SJSA1 (cell line): ENCODE measurements at places on chromosomes 5 and 9. TPM values are rescaled to one million over a fixed set of nuclear protein-coding genes. Genes with fewer than 3 reads are reported as not detected.

GRCh38 chr9:107447834-107448233 lies 41.7 kb downstream of the KLF4 start:
- no peak overlapping the region for H3K27ac ChIP-seq
- H3K4me1 ChIP-seq = no peaks in the 10 kb centered on the region
- no peaks in the 10 kb centered on the region for H3K36me3 ChIP-seq
- no peaks in the 10 kb centered on the region for H3K27me3 ChIP-seq

DNA sequence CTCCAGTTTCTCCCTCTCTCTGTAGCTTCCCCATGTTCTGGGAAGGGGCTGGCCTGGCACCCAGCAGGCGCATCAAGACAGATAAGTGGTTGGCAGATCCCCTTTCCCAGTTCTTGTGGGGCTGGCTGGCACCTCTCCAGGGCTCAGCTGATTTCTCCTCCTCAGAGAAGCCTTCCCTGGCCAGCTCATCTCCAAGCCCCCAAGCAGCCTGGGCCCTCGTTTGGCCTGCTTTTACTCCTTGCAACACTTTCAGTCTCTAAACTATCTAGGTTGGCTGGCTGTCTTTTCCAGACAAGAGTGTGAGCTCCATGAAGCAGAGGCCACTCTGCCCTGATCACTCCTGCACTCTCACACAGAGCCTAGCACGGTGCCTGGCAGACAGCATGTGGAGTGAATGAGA lies 13.5 kb downstream of the MACROH2A1 start:
- no peak for DNase-seq
- H3K27me3 ChIP-seq = no peaks in the 10 kb centered on the region
- H3K27ac ChIP-seq = no peak overlapping the region

DNA sequence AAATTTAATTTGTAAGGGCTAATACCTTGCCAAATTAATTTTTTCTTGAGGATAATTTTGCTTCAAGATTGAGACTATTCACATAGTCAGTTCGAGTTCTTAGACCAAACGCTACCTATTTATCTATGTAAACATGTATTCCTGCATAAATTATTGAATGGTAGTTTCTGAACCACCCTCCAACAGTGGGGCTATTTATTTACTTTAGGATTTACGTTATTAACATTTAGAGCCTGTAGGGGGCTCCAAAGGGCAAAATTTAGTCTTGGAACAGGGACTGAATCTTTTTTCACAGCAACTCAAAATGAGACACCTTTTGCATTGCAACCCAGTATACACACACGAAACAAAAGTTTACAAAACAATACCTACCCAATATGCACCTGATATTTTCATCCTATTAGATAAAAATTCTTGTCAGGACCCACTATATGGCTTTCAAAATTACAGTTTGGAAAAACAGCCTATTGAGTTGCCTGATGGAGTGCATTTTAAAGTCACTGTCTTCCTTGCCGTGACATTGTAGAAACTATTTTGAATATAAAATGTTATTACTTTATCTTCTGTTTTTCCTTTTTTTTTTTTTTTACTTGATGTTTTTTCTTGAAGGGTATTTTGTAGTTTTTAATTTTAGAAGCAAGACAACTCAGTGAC lies 47.1 kb upstream of the POU4F3 start:
- no peaks in the 10 kb centered on the region for H3K4me1 ChIP-seq
- no peak for DNase-seq
- H3K27ac ChIP-seq = no peak overlapping the region
- no peaks in the 10 kb centered on the region for H3K27me3 ChIP-seq
- H3K36me3 ChIP-seq = 0 out of 2 replicates have a peak, but pooled peaks cover 2% of the 10 kb centered on the region

DNA sequence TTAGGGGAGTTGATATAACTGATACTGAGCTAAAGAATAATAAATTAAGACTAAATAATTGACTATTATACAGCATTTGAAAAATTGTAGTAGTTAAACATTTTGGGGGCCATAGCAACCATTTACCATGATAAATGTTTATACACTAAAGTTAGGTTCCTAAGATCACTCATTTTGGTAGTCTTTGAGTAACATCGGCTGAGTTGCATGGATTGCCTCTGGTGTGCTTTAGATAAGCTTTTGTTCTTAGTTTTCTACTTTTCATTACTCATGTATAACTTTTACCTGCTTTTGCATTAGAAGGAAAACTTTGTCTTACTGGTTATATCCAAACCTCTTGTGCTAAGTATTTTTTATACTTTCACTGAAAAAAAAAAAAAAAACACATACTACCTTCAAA lies 101.2 kb downstream of the SLC44A1 start:
- no peak for DNase-seq
- H3K4me1 ChIP-seq = no peaks in the 10 kb centered on the region; the same call in 1 of the 2 replicates
- H3K36me3 ChIP-seq = peaks cover 2% of the 10 kb centered on the region; the same call in 1 of the 2 replicates
- no peak overlapping the region for H3K4me3 ChIP-seq

- no peak for DNase-seq
- peaks cover 21% of the 10 kb centered on the region for H3K4me1 ChIP-seq
- H3K4me3 ChIP-seq = peak overlapping the region; percentile 67
- H3K27me3 ChIP-seq = no peaks in the 10 kb centered on the region
- no peak overlapping the region for H3K27ac ChIP-seq
- no peaks in the 10 kb centered on the region for H3K36me3 ChIP-seq
Measured at GRCh38 chr9:128203707-128204551, 750 bp downstream of the DNM1 start.

DNA sequence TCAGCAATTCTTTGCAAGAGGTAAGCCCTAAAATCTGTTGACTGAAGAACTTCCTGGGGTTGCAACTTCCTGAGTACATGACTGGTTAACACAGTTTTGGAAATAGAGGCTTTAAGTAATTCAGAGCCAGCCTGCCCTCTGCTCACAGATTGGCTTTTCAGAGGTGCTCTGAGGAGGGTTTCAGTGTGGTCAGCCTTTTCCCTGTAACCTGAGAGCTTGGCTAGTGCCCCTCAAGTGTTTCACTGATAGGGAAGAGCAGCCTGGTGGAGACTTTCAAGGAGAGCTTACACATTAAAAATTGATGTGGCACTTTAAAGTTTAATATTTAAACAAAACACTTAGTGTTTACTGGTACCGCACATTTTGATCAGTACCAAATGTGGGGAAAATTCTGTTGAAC lies 56.7 kb upstream of the FOXB2 start:
- no peak overlapping the region for H3K27ac ChIP-seq
- H3K4me1 ChIP-seq = no peaks in the 10 kb centered on the region
- DNase-seq = no peak

- no peaks in the 10 kb centered on the region for H3K4me1 ChIP-seq
- no peak overlapping the region for H3K27ac ChIP-seq
- no peak overlapping the region for H3K4me3 ChIP-seq
Measured at GRCh38 chr9:118326326-118326725, 622.1 kb downstream of the TLR4 start.

- H3K27me3 ChIP-seq = no peaks in the 10 kb centered on the region
- no peaks in the 10 kb centered on the region for H3K36me3 ChIP-seq
- no peaks in the 10 kb centered on the region for H3K4me1 ChIP-seq
- H3K4me3 ChIP-seq = no peak overlapping the region
Measured at GRCh38 chr9:6997330-6997729, 239.6 kb downstream of the KDM4C start.

DNA sequence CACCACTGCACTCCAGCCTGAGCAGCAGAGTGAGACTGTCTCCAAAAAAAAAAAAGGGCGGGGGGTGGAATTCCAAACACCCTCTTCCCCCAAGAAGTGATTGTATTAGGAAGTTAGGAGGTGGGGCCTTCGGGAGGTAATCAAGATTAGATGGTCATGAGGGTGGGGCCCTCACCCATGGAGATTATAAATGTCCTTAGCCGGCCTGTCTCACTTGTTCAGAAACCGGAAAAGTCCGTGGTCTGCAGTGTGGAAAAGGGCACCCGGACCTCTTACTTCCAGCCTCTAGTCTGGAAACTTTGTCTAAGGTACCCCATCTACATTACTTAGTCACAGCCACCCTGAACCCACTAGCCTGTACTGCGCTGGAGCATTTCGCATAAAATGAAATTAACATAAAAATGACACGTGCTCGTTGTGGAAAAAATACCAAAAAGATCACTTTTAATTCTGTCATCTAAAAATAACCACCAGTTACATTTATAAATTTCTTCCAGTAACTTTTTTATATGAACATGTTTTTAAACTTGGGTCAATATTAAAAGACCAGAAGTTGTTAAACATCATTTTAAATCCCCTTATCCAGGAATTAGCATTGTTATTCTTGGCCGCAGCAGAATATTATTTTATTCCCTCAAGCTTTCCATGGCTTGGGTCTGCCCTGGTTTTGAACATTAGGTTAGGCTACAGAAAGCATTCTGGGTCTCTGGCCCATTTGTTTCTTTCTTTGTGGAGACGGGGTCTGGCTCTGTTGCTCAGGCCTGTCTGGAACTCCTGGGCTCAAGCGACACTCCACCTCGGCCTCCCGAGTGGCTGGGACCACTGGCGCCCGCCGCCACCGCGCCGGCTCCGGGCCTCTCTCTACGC lies 1.2 kb upstream of the CKS2 start:
- H3K27ac ChIP-seq = peak overlapping the region; percentile 97
- peaks cover 35% of the 10 kb centered on the region for H3K36me3 ChIP-seq
- peak overlapping the region; percentile 64 for H3K4me3 ChIP-seq
- peaks cover 15% of the 10 kb centered on the region for H3K4me1 ChIP-seq
- DNase-seq = no peak

- H3K27ac ChIP-seq = no peak overlapping the region
- no peak overlapping the region for H3K4me3 ChIP-seq
- DNase-seq = no peak
- peaks cover 12% of the 10 kb centered on the region for H3K36me3 ChIP-seq
- peaks cover 5% of the 10 kb centered on the region; the same call in 1 of the 2 replicates for H3K4me1 ChIP-seq
- no peaks in the 10 kb centered on the region for H3K27me3 ChIP-seq
Measured at GRCh38 chr9:76500061-76500460, 41.1 kb downstream of the GCNT1 start.

DNA sequence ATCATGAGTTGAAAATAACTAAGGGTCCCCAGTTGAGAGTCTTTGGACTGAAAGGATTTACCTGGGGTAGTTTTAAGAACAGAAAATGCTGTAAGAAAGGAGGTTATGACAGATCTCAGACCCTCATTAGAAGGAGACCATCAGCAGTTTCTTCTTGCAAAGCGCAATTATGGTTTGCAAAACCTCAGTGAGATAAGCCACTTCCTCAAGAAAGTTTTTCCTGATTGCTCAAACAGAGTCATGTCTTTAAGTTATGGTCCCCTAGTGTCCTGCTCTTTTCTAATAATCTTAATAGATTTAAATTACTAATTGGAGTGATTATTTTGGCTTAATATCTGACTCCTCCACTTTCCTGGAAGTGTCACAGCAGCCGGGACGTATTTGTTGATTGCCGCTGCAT lies 293.2 kb upstream of the KLF4 start:
- no peaks in the 10 kb centered on the region for H3K27me3 ChIP-seq
- H3K36me3 ChIP-seq = no peaks in the 10 kb centered on the region
- no peak overlapping the region for H3K4me3 ChIP-seq
- H3K27ac ChIP-seq = no peak overlapping the region
- no peak for DNase-seq

GRCh38 chr9:136721339-136722092 lies 9.1 kb downstream of the DIPK1B start:
- no peak for DNase-seq
- H3K27ac ChIP-seq = no peak overlapping the region
- peaks cover 46% of the 10 kb centered on the region for H3K36me3 ChIP-seq
- peaks cover 7% of the 10 kb centered on the region for H3K4me1 ChIP-seq
- H3K4me3 ChIP-seq = no peak overlapping the region

- no peak overlapping the region for H3K4me3 ChIP-seq
- H3K4me1 ChIP-seq = peaks cover 68% of the 10 kb centered on the region
- H3K36me3 ChIP-seq = no peaks in the 10 kb centered on the region
- DNase-seq = no peak
- H3K27me3 ChIP-seq = no peaks in the 10 kb centered on the region
Measured at GRCh38 chr9:81823672-81824554, 104.3 kb upstream of the SPATA31D4 start.

DNA sequence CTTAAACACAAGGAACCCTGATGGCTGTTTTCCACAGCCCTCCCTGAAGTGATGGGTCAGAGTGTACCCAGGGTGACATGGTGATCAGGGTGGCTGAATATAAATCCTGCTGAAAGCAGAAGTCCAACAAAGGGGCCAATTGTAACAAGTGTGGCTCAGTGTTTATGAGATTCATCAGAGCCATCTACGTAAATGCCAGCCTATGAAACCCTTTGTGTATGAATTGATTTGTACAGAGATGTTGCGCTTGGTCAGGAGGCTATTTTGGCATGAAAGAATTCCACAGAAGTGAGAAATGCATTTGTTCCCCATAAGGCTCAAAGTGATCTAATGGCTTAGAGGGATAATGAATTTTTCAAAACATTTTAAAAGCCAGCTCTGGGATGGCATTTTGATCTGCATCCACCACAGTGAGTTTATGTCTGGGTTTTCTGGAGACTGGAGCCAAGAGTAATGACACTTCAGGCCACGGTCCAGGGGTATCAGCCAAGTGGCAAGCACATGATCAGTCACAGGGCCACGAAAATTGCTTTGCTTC lies 12.4 kb downstream of the PRUNE2 start:
- H3K27ac ChIP-seq = no peak overlapping the region
- H3K4me3 ChIP-seq = no peak overlapping the region
- H3K4me1 ChIP-seq = no peaks in the 10 kb centered on the region
- H3K27me3 ChIP-seq = 0 out of 2 replicates have a peak, but pooled peaks cover 3% of the 10 kb centered on the region

DNA sequence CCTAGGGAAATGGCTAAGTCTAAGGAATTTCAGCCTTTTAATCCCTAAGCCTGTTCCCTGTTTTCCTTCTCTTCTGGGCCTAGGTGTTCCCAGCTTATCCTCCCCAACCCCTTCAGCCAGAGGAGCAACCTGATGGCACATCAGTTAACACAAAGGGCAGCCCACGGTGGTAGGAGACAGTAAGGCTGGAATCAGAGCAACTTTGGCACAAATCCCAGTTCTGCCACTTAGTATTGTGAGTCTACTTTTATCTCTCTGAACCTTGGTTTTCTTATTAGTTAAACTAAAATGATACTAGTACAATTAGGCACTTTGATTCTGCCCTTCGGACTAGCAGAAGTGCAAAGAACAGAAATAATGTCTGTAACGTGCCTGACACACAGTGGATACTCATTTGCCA lies 246.8 kb downstream of the SAXO1 start:
- H3K27ac ChIP-seq = no peak overlapping the region
- no peak for DNase-seq
- no peaks in the 10 kb centered on the region for H3K36me3 ChIP-seq
- no peaks in the 10 kb centered on the region for H3K4me1 ChIP-seq
- H3K27me3 ChIP-seq = no peaks in the 10 kb centered on the region
- H3K4me3 ChIP-seq = no peak overlapping the region

CDK5RAP2 gene
- 32.6 and 36.5 TPM in 2 replicates for total RNA-seq

FABP6 gene
- not detected in 2 replicates for total RNA-seq

CRHBP gene
- 0.11 TPM in 1 of 2 replicates, not detected in the other for total RNA-seq

SNX30 gene
- 6.4 and 10.2 TPM in 2 replicates for total RNA-seq

CCL27 gene
- total RNA-seq = not detected in 2 replicates

UNC13B gene
- total RNA-seq = 1.6 and 1.9 TPM in 2 replicates

DELE1 gene
- 72.3 and 104 TPM in 2 replicates for total RNA-seq

ABLIM3 gene
- total RNA-seq = 24.1 and 32.8 TPM in 2 replicates

ADCY2 gene
- 0.21 TPM in 1 of 2 replicates, not detected in the other for total RNA-seq
